ENCODE measurements at places on chromosomes 5 and 9.

DNA sequence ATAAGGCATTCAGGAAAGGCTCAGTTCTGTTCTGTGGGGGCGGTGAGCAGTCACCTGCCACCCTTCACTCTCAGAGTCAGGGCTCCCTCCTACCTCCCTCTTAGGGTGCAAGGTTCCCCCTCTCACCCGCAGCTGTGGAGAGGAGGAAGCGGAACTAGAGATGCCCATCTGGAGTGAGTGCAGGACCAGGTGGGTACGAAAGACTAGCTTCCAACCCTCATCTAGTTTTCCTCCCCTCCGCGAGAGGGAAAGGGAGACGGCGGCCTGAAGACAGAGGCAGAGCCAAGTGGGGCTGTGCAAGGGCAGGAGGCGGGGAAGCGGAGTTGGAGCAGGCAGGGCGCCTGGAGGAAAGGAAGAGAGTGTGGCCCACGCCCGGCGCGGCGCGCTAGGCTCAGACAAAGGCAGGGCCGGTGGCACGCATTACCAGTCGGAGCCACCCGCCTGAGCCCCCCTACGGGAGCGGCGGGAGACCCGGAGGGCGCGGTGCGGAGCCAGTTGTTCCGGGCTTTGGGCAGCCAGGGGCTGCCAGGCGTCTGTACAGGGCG is 7.3 kb downstream of the PRR7 start:
- DNase-seq, result peak; percentile 18

GRCh38 chr9:137484551-137485315 is 25.6 kb upstream of the NSMF start:
- no peak for DNase-seq

DNA sequence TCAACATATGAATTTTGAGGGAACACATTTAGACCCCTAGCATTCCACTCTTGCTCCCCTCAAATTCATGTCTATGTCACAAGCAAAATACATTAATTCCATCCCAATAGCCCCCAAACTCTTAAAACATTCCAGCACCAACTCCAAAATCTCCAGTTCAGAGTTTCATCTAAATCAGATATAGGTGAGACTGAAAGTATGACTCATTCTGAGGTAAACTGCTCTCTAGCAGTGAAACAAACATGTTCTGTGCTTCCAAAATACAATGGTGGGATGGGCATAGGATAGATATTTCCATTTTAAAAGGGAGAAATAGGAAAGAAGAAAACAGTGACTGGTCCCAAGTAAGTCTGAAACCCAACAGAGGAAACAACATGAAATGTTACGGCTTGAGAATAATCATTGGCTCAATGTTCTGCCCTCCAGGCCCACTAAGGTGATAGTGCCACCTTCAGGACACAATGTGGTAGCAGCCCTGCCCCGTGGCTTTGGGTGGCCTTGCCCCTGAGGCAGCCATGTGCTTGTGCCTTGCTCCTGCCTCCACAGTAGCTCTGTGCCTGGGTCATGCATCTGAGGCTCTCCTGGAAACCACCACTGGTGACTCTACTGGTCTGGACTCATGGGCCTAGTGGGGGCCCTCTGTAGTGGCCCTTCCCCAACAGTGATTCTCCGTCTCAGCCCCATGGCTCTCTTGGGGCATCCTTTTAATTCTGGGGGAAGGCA is 36.4 kb upstream of the IPPK start:
- DNase-seq, result peak; percentile 1

GRCh38 chr9:128371630-128372117 is 500 bp downstream of the URM1 start:
- no peak for DNase-seq

DNA sequence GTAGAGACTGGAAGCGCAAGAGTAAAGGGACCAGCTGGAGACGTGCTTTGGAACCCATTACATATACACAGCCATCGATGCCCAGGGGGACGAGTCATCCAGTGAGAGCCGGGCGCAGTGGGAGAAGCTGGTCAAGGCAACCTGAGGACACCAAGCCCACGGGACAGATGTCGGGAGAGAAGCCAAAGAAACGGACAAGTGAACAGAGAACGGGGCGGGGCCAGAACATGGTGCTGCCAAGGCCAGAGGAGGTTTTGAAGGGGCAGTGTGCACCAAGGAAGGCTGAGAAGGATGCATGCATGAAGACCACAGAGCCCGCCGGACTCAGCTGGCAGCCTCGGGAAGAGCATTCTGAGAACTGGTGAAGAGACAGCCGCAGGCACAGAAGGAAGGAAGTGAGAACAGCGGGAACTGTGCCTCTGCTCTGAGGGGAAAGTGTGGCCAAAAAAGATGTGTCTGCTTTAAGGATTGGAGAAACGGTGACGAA is 20.3 kb downstream of the CAMSAP1 start:
- DNase-seq, result no peak

All from NCI-H446 (cell line).